Stimulated activated CD4-positive, alpha-beta T cell treated with anti-CD3 and anti-CD28 coated beads, Interleukin-2, amount 100 ng/mL, for 4 hours (primary cell): ENCODE measurements at places on chromosomes 16 and 17.

GRCh38 chr16:27252206-27252585 lies 16.4 kb downstream of the NSMCE1 start:
- no peak for DNase-seq

GRCh38 chr16:24253192-24253591 lies 2.9 kb upstream of the CACNG3 start:
- DNase-seq = no peak

DNA sequence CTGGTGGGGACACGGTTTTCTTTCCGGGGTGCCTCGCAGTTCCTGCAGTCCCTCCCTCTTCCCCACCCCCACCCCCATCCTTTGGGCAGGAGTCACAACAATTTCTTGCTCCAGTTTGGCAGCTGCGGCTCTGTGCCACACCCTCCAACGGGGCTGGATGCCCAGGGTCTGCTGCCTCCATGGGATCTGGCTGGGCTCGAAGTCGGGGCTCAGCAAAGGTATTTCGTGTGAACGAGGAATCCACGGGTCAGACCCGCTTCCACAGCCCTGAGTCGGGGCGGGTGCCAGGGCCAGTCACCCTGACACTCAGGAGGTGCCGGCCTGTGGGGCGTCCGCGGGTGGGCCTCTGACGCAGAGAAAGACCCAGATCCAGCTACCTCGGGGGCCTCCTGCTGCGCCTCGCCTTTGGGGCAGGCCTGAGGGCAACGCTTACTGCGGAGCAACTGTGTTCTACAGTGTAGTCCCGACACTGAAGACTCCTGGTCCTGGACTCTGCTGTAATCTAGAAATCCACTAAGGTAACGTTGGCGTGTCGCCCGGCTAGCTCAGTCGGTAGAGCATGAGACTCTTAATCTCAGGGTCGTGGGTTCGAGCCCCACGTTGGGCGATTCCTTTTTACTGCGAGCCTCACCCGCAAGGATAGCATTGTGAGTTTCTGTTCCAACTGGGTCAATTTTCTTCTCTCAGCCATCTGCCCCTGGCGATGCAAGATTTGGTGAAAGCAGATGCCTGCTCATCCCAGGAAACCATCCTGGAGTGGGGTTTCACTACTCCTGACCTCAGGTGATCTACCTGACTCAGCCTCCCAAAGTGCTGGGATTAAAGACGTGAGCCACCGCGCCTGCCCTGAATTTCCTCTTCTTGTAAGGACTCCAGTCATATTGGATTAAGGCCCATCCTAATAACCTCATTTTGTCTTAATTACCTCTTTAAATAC lies 12.6 kb upstream of the OR1F1 start:
- DNase-seq = no peak

DNA sequence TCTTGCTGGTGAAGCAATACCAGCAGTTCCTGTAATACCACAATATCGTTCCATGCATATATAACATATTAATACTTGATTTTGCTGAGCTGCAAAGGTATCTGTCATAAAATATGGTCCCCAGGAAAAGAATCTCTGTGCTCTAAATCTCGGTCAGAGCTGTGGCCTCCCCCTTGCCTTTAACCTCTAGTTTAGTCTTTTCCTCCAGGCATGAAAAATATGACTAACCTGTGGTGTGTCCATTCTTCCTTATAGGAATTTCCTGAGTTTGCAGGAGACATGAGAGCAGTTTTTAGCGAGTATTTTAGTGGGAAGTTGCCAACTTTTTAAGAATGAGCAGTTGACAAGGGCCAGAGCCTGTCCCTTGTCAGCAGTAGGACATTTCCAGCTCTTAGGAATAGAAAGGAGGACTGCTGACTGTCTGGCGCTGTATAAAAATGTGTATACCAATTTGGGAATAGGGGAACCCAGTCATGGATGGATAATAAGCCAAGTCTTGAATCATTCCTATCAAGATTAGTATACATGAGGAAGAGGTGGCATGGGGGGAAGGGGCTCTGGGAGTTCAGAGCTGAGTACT lies 8.7 kb downstream of the ATXN1L start:
- no peak for DNase-seq

DNA sequence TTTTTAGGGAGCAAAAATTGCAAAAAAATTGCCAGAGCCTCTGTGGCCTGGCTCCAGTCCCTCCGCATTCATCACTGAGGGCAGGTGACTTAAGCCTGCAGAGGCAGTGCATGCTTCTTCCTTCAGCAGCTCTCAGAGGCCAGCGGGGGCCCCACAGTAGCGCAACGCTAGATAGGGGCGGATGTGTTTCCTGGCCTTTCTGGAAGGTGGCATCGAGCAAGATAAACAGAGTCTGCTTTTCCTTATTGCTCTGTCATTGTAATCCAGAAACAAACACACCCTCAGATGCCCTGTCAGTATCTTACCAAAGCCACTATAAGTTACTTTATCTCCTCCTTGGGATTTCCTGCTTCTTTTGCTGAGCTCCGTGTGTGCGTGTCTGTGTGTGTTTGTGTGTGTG lies 75.5 kb upstream of the IRX6 start:
- no peak for DNase-seq

DNA sequence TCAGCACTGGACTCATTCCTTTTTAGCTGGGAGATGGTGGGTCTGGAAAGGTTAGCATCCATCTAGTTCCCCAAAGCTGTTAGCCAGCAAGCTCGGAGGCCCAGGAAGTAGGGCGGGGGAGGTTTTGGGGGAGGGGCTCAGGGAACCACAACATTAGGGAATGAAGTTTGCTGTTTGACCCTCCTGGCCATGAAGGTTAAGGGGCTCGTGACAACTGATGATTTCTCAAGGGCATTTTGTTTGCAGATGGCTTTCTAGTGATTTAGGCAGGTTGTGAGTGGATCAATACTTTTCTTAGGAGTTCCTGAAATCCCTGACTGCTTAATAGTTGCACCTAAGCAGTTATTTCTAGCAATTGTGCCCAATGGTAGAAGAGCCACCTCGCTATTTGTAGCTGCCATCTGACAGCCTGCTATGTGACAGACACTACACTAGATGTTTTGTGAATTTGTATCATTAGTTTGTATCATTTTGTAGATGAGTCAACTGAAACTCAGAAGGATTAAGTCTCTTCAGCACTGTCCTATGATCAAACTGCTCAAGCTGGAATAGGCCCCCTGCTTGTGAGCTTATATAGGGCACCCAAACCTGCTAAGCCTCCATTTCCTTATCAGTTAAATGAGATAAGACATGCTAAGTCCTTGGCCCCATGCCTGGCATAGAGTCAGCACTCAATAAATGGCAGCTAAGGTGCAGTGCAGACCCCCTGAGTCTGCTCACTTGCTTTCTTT lies 146.4 kb downstream of the IRX3 start:
- DNase-seq = no peak

GRCh38 chr16:86018487-86018886 lies 119.5 kb downstream of the IRF8 start:
- no peak for DNase-seq

DNA sequence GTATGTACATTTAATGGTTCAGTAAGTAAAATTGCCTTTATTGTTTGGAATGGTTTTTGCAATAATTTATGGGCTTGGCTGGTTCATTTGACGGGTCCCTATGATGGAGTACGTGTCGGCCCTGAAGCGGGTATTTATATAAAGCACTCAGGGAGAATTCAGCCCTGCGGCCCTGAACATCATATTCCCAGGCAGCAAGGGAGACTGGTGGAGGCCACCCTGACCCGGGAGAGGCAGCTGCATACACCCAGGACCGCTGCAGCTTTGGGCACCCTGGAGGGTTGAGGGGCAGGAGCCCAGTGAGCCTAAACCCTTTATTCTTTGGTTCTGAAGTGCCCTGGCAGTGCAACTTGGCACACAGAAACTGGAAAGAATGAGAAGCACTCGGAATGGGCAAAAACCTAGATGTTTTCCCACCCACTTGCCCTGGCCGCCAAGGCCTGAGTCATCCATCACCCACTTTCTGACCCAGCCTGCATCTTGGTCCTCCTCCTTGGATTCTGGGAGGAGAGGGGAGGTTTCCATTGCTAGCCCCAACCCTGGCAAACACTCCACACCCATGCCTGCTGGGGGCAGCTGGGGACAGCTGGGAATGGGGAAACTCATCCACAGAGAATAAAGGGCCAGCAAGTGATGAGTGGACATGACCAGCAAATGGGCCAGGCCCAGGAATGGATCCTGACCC lies 162.2 kb upstream of the TNRC6C start:
- DNase-seq = no peak

GRCh38 chr16:81445143-81445961 lies 744 bp downstream of the CMIP start:
- DNase-seq = peak; percentile 15

GRCh38 chr16:81335669-81336068 lies 20.9 kb downstream of the GAN start:
- no peak for DNase-seq

DNA sequence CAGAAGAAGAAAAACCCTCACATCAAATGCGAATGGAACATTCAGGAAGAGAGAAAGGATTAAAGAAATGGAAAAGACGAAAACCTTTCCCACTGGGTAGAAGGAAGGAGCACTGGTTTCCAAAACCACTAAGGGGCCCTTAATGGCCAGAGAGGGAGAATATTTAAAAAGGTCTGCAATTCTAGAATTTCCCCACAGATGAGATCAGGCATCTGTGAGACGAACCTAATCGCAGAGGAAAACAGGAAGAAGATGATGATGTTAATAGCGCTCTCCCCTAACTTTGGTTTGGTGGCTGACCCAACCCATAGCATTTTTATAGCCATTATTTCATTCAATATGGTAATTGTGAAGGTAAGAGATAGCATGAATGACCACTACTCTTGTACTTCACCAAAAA lies 32.8 kb downstream of the XYLT1 start:
- no peak for DNase-seq
